ENCODE measurements at places on chromosomes 7 and 10.
A peak's percentile ranks its signal among the peaks of the same experiment; 100 is the strongest.

DNA sequence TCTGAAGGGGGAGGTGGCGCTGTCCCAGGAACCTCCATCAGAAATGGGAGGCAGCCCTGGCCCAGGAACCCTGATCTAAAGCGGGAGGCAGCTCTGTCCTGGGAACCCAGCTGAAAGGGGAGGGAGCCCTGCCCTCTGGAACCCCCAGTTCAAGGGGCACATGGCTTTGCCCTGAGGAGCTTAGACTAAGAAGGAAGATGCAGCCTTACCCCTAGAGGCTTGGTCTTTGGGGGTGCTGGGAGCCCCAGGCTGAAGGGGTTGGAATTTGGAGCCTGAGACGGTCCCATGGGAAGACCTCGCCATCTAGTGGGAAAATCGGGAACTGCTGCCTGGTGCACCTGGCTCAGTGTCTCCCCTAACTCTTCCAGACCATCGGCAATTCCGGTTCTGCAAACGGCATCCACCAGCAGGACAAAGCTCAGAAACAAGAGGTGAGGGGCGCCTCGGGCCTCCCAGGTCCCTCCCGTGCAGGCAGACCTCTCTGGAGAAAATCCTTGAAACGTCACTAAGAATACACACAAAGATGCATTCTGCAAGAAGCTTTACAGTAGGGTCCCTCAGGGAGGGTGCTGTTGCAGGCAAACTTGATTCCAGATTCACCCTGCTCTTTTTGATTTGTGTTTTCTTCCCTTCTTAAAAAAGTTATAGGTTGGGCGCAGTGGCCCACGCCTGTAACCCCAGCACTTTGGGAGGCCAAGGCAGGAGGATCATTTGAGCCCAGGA, 52.4 kb upstream of the GTF2IRD1 start:
- peak; percentile 72 for DNase-seq

DNA sequence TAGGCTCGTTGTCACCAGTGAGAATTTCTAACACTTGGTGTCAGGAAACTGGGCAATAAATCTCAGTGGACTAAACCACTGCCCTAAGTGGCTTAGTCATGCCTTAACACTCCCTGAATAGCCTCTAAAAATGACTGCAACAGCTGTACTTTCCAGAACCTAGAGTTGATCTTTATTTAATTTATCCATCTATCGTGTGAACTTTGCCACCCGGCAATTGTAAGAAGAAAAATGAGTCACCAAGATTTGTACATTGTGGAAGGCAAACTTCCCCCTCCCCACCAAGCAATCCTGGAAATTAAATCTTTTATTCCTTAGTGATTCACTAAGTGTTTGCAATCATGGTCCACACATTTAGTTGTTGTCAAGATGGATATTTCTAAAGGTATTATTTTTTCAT, 47.1 kb downstream of the NXPH1 start:
- DNase-seq = no peak

DNA sequence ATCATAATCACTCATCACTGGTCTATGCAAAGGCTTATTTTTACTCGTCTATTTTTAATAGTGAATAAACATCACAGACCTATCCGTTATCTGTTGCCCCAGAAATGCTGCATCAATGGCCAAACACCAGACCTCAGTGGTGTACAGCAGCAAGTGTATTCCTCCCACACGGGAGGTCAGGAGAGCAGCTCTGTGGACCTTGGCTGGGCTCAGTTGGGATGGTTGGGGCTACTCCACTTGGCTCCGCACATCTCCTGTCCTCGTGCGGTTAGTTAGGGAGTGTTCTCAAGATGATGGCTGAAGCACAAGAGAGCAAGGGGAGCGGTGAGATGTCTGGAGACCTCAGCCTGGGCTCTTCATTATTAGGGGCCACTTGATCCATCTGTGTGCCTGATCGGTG, 2.0 kb downstream of the AKR1E2 start:
- DNase-seq = no peak

DNA sequence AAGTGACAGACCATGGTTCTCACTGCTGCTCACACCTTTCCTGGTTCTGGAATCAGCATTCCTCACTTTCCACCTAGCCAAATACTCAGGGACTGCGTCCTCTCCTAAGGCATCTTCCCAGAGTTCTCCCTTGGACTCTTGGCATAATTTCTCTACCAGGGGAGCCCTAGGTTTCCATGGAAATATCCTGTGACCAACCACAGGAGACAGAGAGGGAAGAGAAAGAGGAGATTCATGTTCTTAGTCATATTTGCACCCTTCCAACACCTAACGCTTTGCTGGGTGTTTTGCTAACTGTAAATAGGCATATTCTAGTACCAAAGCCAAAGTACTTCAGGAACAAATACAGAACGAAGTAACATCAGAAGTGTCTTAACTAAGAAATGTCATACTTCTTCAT, 28.6 kb downstream of the DENND11 start:
- DNase-seq = no peak

DNA sequence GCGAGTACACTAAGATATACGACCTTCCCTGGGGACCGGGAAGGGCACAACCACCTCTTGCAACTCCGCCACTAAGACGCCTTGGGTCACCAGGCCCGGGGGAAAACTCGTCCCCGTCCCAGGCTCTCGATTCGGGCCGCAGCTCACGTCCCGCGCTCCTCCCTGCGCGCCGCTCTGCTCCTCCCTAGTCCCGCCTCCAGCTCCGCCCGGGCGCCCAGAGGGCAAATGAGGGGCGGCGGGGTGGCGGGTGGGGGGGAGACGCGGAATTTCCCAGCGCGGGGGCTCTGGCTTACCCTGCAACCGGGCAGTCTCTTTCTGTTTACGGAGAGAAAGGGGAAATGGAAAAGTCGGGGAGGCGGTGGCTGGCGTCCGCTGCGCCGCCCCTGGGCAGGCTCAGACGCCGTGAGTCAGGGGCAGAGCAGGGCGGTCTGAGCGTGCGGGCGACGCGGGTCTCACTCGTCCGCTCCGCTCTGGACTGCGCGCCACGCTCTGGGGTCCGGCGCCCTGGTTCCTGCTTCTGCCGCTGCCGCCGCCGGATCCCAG, at the start of gene MAP3K8:
MAP3K8 (plus strand) TSS at position 455 of the 543 bp plus-strand sequence. CDS start 4,755 bp downstream, outside the sequence.
- DNase-seq = peak; percentile 85

GRCh38 chr7:99409806-99410205, 1.0 kb downstream of the BUD31 start:
- DNase-seq = no peak

- DNase-seq = no peak
These were observed 156.7 kb downstream of the TWIST1 start for GRCh38 chr7:18960725-18961124.

DNA sequence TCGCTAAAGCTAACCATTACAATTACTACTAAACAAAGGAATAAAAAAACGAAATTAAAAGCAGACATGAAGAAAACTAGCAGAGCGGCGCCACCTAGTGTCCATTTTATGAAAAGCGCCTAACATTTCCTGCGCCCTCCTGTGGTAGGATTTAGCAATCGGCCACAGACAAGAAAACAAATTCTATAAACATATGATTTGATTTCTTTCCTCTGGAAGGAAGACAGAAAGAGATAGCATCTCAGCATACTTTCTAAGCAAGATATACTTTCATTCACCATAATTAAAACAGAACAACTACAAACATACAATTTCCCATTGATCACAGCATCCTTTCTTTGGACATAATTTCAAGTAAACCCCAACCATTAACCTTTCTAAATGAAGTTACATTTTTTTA, 337.7 kb upstream of the NPVF start:
- DNase-seq = peak; percentile 71

DNA sequence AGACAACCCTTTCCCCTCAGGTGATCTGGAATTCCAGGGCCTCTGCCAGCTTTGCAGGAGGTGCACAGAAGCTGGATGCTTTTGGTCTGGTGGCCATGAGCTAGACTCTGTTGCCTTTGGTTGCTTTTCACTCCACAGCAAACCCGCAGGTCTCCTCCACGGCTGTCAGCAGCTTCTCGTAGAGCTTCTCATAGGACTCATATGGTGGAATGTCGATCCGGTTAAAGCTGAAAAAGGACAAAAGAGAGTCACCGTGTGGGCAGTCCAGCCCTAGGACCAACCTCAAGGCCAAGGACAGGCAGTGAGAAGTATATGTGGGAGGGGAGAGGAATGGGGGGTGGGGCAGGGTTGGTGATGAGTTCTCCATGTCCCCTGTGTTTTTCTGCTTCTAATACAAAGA, 113.5 kb downstream of the SMURF1 start:
- no peak for DNase-seq

DNA sequence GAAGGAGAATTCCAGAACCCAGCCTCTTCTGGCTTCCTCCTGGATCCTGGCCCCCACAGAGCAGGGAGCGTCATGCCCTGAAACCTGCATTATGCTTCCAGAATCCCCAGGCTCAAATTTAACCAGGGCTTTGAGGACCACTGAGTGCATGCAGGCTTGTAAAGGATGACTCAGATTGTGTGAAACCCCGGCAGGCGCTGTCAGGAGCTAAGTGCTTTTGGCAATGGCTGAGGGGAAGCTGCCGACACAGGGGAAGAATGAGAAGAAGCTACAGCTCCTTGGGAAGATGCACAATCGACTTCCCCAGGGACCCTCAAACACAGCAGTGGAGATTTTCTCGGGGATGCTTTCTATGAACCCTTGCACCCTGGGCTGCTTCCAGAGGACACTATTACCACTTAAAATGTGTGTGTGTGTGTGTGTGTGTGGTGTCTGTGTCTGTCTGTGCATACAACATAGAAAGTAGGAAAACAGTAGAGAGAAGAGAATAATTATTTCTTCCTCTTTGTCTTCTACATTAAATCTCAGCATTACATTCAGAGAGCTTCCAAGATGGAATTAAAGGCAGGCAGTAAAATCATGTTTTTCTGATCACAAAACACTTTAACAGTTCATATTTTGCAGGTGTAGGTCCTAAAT, 183.5 kb upstream of the INHBA start:
- no peak for DNase-seq

GRCh38 chr10:133391761-133392518, 2.0 kb upstream of the MTG1 start:
- peak; percentile 52 for DNase-seq

All from CD4-positive, alpha-beta T cell treated with Interleukin-2 at 100 ng/mL for 4 hours (primary cell).